ENCODE measurements at places on chromosomes 6 and 20.

DNA sequence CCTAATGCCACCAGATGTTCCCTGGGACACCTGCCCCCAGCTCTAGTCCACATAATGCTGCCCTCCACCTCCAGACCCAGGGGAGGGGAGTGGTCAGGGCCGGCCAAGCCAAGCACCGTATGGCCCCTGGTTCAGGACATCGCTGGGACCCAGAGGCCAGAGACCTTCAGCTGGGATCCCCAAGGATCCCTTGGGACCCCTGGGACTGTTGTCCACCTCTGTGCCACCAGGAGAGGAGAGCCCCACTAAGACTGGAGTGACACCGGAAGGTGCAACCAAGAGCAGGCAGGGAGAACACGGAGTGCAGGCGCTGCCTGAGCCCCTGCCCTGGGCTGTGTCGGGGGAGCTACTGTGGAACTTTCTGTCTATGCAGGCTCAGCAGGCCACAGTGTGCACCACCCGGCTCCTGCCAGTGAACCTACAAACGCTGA is 43.6 kb downstream of the CTCFL start:
- DNase-seq = no peak

GRCh38 chr6:170006071-170006899 is 254.9 kb downstream of the ERMARD start:
- no peak for DNase-seq

DNA sequence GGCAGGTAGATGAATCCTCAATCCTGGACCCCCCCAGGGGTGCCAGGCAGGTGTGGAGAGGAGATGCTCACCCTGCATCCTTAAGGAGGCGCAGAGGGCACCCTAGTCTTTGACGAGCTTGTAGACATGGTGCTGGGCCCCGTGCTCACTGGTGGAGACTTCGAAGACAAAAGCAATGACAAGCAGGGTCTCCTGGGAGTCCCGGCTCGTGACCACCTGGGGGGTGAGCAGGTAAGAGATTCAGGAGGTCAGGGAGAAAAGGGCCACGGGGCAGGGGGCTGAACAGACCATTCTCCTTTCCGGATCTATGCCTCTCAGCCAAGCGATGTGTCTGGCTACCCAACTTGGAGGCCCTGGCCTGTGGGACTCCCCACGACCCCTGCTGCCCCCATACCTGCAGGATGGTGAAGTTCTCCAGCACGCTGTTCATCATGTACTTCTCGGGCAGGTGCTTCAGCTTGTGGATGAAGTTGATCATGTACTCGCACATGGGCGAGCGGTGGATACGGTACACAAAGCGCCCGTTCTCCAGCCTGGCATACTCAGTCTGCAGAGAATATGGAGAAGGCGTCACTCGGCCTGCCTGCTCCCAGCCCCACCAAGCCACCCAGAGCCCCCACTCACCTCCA is 6.9 kb downstream of the RPL10A start:
- DNase-seq = no peak

GRCh38 chr6:41255110-41255509 is 27.0 kb downstream of the TREML4 start:
- DNase-seq = no peak

DNA sequence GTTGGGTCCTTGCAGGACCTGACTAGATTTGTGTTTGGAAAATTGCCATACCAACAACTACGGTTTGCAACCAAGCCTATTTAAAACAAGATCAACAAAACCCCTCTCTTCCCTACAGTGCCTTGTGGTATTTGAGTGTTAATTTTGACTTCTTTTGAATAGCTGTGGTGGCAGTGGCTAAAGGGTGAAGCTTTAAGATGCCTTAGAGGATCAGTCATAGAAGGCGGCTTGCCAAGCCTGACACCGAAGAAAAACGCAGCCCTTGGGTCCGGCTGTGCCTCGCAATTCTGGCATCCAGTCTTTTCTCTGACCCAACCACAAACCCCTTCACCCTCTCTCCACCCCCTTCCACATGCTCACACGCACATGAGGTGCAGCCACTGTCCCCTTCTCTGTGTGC is 32.6 kb downstream of the BMP6 start:
- DNase-seq = no peak

DNA sequence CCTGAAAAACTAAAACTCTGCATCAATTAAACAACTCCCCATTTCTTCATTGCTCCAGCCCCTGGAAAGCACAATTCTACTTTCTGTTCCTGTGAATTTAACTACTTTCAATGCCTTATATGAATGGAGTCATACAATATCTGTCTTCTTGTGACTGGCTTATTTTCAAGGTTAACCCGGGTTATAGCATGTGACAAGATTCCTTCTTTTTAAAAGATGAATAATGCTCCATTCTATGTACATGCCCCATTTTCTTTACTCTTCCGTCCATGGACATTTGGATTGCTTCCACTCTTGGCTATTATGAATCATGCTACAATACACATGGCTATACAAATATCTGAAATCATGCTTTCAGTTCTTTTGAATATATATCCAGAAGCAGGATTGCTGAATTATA is 334.9 kb upstream of the ID4 start:
- DNase-seq = no peak

DNA sequence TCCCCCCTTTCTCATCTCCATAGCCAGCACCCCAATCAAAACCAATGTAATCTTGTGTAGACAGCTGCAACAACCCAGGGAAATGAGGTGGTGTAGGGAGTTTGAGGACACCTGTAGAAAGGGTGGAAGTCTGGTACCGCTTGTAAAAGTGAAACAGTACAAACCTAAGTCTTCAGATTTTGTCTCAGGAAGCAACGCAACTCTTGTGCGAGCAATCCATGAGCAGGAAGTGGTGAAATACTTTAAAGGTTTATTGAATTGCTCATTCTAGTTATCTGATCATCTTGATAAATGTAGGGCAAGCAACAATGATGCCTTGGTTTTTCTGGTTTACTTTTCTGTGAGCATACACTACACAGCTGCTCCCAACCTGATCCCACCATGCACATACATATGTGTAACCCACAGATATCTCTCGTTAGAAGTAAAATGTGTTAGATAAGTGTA is 71.1 kb upstream of the THEMIS start:
- DNase-seq = no peak

DNA sequence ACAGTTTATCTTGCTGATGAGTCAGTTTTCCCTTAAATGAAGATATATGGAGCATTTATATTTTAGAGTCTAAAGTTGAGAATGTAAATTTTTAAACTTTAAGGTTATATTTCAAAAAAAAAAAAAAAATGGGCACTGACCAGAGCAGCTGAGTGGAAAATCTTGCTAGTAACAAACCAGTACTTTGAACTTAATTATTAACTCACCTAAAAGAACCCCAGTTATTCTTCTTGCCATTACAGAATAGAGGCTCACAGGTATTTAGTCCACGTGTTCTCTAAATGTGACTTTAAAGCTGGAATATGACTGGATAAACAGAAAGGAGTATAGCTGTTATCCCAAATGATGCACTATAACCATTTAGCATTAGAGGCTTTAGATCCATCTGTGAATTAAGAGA is 178.4 kb downstream of the COL9A1 start:
- DNase-seq = no peak

GRCh38 chr6:65760285-65760684 is 53.3 kb upstream of the EYS start:
- no peak for DNase-seq

GRCh38 chr6:166998256-166999144 is 697 bp upstream of the CEP43 start:
- DNase-seq = no peak

DNA sequence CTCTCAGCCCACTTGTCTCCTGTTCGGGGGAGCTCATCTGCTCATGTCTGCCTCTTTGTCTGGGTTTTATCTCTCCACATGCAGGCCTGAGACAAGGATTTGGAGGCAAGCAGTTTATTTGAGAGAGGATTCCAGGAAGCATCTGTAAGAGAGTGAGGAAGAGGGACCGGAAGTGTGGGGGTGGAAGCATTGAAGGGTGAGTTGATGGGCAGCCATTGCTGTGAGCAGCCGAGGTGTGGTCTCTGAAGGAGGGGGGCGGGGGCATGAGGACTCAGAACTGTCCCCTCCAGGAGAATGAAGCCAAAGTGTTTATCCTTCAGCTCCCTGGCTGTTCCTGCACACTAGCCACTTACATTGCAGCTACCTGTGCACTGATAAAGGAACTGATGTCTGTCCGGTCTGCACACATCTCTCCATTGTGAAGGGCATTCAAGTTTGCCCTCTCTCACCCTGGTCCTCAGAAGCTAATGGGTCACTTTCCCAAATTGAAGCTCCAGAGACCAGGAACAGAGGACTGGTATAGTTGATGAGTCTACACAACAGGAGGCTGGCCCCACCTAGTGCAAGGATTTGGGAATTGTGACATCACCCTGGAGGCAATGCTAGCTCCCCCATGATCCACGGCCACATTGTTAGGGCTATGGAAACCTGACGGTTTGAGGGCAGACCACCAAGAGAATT is 100.5 kb upstream of the FOXA2 start:
- DNase-seq = no peak

- DNase-seq = no peak
Measured at GRCh38 chr6:110528101-110528929, 51.9 kb upstream of the SLC22A16 start.

GRCh38 chr6:31126396-31127175 is 6.3 kb upstream of the CDSN start:
- no peak for DNase-seq

- DNase-seq = no peak
Measured at GRCh38 chr6:17972074-17972952, 15.1 kb downstream of the KIF13A start.

DNA sequence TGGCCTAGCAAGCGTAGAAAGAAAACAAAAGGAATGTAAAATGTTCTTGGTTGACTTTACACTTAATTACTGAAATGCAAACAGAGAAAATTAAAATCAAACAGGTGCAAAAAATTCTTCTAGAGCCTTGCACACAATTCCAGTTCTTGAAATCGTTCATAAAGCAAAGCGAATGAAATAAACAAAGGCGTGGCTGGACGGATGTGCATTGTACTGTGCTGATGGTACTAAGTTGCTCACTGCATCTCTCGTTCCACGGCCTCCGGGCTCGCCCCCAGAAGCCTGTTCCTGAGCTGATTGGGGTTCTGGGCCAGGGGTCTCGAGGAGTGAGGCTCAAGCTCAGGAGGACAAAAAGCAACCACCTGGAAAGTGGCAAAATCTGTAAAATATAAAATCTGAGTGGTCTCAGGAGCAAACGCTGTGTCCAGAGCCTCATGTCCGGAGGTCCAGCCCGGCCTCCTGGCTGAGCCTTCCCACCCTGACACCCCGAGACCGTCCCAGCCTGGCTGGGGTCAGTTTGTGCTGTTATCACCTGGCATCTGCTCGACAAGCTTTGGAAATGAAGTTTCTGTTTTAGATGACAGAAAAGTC is 71.3 kb downstream of the TTLL2 start:
- no peak for DNase-seq

- DNase-seq = no peak
Measured at GRCh38 chr6:21947731-21948386, 349.0 kb downstream of the PRL start.

- no peak for DNase-seq
Measured at GRCh38 chr6:43734294-43734665, 35.7 kb upstream of the VEGFA start.

GRCh38 chr20:21432911-21433310 is 35.6 kb upstream of the NKX2-4 start:
- no peak for DNase-seq

DNA sequence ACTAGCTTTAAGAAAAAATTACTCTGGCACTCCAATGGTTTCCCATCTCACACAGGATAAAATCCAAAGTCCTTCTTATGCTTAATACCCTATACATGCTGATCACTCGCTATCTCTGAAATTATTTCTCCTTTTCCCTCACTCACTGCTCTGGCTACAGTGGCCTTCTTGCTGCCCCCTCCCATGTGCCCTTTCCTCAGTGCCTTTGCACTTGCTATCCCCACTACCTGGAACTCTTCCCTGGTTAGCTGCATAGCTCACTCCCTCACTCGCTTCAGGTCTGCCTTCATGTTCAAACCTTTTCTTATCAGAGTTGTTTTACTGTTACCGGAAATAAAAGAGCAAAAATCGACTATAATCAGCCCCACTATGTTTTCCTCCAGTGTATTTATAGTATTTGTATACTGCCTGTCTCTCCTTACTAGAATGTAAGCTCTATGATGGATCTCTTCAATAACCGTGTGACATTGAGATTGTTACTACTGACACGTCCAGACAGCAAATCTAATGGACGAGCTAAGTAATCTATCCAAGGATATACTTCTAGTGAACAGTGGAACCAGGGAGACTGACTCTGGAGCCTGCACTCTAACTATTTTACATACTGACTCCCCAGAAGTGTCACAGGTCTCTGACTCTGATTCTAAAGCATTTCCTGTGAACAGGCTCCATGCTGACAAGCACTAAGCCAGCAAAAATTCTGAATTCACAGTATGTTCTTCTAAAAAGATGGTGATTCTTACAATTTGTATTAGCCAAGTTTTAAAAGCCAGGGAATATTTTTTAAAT is 25.1 kb downstream of the FKBP5 start:
- DNase-seq = no peak

- no peak for DNase-seq
Measured at GRCh38 chr6:93468291-93468690, 48.9 kb upstream of the EPHA7 start.

GRCh38 chr6:123803504-123804013 is at the start of gene NKAIN2:
Gene NKAIN2 (plus strand): TSS chr6:123803865.
- no peak for DNase-seq
